ENCODE measurements at places on chromosomes 11 and 22. TPM values are rescaled to one million over a fixed set of nuclear protein-coding genes. Genes with fewer than 3 reads are reported as not detected.

The RFPL2 gene
- not detected for total RNA-seq

The LMO2 gene
- total RNA-seq, result 7.2 TPM

GRCh38 chr22:45155050-45155840, 8.5 kb upstream of the NUP50 start:
- no peak for DNase-seq

- DNase-seq, result no peak
Measured at GRCh38 chr11:17001806-17002205, 12.4 kb downstream of the PLEKHA7 start.

DNA sequence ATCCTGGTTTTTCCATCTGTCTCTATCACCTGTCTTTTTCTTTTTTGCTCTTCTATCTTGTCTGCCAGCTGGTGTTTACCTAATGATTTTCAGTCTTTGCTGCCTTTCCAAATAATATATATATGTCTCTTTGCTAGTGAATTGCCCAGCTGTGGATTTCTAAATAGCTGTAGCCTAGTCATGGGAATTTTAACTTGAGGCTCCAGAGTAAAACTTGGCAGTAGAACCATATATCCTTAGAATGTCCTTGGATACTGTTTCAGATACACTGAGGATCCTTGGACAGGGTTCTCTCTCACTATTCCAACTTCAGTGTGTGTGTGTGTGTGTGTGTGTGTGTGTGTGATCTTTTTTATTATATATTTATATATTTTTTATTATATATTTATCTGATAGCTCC, 2285.3 kb downstream of the LRRC4C start:
- no peak for DNase-seq

- DNase-seq, result no peak
Measured at GRCh38 chr11:105910095-105910715, 111.8 kb downstream of the MSANTD4 start.

The TMPRSS13 gene
- not detected for total RNA-seq

- no peak for DNase-seq
Measured at GRCh38 chr11:38547462-38547861, 1949.4 kb upstream of the RAG2 start.

The MYO18B gene
- total RNA-seq, result 139 TPM

- no peak for DNase-seq
Measured at GRCh38 chr11:43988040-43988817, 45.8 kb downstream of the C11orf96 start.

The GAB2 gene
- 15.6 TPM for total RNA-seq

The OR51F1 gene
- not detected for total RNA-seq

Data from Right ventricle myocardium inferior (tissue), 1 donor.